ENCODE measurements at places on chromosomes 2 and 18.

GRCh38 chr2:240528406-240529040 is 29.3 kb downstream of the ANKMY1 start:
- no peak for DNase-seq

DNA sequence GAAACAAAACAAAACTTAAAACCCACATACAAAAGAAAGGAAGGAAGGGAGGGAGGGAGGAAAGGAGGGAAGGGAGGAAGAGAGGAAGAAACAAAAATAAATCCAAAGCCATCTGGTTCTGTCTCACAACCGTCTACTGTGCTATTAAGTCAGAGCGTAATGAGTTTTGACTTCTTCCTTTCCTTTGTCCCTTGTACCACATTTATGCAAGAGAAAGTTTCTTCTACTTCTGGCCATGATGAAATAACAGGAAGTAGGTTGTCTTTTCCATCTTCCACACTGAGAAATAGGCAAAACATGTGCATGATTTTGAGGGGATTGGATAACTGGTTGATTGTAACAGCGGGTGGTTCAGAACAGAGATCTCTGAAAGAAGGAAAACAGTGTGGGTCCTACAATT is 121.4 kb downstream of the CTAGE1 start:
- DNase-seq = no peak

GRCh38 chr2:48733067-48733503 is 22.4 kb downstream of the LHCGR start:
- no peak for DNase-seq

DNA sequence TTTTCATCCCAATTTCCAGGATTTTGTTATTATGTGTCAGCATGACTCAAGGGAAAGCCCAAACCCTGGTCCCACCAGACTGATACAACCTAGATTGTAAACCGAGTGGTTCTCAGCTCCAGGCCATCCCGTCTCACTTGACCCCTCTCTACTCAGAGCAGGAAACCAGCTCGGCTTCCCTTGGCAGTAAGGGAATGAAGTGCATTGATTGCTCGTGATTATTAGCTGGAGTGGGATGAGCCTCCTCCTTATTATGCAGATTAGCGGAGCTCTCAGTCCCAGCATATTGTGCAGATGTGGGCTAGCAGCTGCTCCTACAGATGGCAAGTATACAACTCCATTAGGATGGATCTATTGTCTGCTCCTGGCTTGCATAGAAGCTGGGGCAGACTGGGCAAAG is 167.6 kb downstream of the LNPK start:
- no peak for DNase-seq

DNA sequence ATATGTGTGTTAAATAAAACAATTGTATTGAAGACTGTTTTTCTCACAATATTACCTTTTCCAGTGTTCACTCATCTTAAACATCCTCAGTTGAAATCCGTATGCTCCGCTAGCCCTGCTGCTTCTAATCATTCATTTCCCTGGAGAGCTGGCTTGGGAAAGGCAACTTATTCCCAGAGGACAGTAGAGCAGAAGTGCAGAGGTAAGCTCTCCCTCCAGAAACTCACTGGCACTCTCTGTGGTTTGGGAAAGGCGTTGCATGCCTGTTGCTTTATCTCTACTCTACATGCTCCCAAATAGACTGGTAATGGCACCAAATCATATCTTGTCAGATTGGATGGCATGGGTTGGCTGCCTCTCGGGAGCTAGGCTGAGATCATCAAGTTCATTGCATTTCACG is 117.1 kb upstream of the BOD1L2 start:
- DNase-seq = no peak

- DNase-seq = no peak
Measured at GRCh38 chr18:21703241-21703820, 1.2 kb downstream of the ABHD3 start.

GRCh38 chr2:45774688-45775244 is 123.3 kb downstream of the PRKCE start:
- DNase-seq = no peak

DNA sequence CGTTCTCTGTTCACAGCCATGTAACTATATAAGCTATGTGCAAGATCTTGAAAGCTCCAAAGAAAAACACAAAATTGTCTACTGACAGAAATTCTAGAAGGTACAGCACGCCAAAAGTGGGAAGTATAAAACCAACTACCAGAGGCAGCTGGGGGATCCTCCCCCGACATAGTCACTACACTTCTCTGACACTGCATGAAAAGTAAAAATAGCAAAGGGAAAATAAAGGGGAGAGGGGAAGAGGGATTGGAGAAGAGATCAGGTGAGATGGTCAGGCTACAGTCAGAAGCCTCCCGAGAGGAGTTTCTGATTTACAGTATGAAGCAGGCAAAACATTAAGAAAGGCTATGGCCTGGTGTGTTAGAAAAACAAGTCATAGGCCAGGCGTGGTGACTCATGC is 39.8 kb upstream of the PCBP1 start:
- DNase-seq = no peak

- DNase-seq = no peak
Measured at GRCh38 chr2:129061069-129061768, 742.6 kb upstream of the HS6ST1 start.

GRCh38 chr2:224104668-224105386 is 65.7 kb upstream of the SERPINE2 start:
- DNase-seq = no peak

DNA sequence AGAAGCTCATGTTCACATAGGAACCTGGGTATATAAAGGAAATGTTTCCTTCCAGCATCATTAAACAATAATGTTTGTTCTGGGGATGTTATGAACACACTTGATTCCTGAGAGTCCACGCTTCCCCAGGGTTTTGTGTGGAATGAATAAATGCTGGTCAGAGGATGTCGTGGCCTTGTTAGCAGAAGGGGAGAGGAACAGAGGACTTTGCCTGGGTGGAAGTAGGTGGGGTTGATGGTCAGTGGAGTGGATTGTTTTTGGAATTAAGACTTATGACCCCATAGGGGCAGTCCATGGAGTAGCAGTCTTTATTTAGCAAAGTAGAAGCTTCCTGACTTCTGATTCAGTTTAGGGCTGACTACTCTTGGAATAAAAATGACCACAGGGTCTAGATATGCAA is 139.6 kb downstream of the MYO1B start:
- no peak for DNase-seq

DNA sequence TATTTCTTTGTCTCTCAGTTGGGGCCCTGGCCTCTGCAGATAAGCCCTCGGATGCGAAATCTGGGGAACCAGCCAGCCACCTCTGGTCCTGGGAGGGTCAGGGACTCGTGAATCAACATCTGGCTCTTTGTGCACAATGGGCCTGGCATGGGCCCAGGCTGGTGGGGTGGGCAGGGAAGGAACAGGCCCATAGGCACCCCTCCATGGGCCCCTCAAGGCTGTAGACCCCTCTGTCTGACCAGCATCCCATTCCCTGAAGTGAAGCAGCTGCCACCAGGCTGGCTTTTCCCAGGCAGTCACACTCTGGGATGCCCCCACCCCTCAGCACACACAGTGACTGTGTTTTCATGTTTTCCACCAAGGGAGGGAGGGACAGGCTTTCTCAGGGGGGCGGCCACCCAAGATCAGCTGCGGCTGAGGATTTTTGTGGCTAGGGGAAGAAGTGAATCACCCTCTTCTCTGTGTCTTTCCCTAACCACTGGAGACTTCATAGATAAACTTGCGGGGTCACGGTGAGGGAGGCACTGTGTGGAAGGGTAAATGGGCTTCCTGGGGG is 166.0 kb downstream of the AGAP1 start:
- no peak for DNase-seq

DNA sequence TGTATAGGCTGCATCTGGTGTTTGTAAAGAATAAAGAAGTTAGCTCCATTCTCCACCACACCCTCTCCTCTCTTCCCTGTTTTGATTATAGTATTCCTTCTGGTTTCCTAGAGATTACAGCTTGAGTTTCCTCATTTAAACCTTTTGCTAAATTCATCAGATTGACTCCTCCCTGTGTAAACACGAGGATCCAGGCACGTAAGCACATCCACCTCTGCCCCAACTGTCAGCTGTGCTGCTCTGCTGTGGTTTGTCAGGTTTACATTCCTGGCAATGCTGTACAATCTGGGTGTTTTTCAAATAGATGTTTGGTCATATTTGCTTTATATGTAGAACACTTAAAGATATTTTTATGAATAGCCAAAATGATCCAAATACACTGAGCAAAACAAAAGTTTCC is 302.8 kb downstream of the PTGR3 start:
- no peak for DNase-seq

- no peak for DNase-seq
Measured at GRCh38 chr2:124131276-124131675, 106.2 kb downstream of the CNTNAP5 start.

DNA sequence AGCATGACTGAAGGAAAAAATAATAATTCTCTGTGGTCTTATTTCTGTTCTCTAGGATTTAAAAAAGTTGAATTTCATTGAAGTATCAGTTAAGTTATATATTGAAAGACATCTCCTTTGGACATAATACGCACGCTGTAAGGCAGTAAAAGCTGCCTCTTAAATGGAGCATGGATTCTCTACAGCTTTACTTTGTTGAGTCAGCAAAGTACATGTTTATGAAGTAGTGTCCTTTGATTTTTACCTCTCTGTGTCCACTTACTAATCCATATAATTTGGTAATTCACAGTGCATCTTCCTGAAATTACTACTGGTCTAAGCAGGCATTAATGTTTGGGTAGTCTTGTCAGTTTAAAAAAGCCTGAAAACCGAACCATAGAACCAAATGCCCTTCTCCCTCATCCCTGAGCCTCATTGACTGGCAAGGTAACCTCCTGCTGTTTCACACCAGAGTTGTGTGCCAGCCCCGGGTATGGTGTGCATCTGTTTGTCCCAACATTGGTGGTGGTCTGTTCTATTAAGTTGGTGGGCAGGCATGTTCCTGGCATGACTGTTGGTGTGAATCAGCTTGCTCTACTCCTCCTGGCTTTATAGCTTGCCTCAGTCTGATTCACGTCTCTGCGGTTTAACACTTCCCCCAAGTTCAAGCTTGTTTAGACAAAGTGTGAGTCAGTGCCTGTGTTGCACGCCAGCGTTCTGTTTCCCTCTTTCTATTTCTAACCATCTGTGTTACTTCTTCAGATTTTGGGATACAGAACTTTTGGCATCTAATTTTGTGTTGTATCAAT is 71.0 kb upstream of the ITM2C start:
- DNase-seq = peak; percentile 61

- no peak for DNase-seq
Measured at GRCh38 chr2:109507217-109507616, 106.5 kb downstream of the SEPTIN10 start.

- peak; percentile 45 for DNase-seq
Measured at GRCh38 chr2:7430869-7431641, 513.8 kb downstream of the RNF144A start.

DNA sequence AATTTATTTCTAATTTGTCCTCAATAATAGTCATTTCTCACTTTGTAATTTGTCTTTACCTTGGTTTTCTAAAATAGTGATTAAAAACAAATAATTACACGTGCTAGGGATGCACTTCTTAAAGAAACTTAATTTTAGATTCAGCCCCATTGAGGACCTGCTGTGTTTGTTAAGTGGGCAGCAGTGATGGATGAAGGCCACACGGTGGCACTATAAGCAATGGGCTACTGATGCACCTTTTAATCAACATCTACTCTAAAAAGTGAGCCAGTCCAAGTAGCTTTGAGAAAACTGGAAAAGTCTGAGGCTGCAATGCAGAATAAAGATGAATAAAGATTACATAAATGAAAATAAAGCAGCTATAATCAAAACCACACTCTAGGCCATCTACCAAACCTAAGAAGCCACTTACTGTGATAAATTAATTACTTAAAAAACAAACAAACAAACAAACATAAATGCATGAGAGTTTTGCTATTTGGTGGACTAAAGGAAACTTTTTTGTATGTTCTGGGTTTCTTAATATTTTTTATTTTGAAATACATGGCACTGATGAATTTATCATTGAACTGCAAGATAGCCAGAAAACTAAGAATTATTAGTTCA is 89.3 kb downstream of the PDE11A start:
- DNase-seq = no peak

GRCh38 chr2:168767258-168767657 is 35.2 kb upstream of the NOSTRIN start:
- DNase-seq = no peak
